ENCODE measurements at places on chromosomes 16 and 17.

DNA sequence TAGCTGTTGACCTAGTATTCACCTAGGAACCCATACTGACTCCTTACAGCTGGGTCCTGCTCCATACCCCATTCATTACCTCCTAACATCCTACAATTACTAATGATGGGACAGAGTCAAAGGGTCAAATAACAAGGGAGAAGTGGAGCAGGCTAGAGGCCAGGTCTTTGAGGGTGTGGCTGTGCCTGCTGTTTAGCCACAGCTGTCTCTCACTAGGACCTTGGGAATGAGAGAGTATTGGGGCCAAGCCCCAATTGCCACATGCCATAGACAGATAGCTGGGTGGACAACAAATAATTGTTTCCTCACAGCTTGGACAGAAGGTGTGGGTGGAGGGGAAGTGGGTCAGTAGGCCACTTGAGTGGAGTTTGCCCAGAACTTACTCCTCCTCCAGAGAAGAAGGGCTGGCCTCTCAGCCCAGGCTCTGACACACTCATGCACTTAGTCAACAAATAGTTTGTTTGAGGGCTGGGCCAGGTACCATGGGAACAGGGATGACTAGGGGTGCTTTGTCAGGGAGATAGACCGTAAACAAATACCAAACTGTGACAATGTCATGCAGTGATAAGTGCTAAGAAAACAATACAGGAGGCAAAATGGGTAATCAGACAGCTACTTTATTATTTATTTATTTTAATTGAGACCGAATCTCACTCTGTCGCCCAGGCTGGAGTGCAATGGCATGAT, 10.2 kb upstream of the CENPT start:
- H3K27me3 ChIP-seq: no peaks in the 10 kb centered on the region
- peak overlapping the region; percentile 74 for H3K27ac ChIP-seq
- no peak overlapping the region for H3K4me3 ChIP-seq
- peaks cover 30% of the 10 kb centered on the region for H3K4me1 ChIP-seq
- DNase-seq: peak; percentile 77

GRCh38 chr16:83772806-83773205, 35.0 kb upstream of the HSBP1 start:
- DNase-seq: no peak
- H3K4me1 ChIP-seq: no peaks in the 10 kb centered on the region
- no peaks in the 10 kb centered on the region for H3K36me3 ChIP-seq
- no peak overlapping the region for H3K4me3 ChIP-seq
- H3K27me3 ChIP-seq: no peaks in the 10 kb centered on the region

- no peaks in the 10 kb centered on the region for H3K27me3 ChIP-seq
- H3K4me3 ChIP-seq: no peak overlapping the region
- H3K36me3 ChIP-seq: no peaks in the 10 kb centered on the region
- H3K4me1 ChIP-seq: no peaks in the 10 kb centered on the region
- no peak for DNase-seq
Measured at GRCh38 chr17:16938496-16939207, 33.3 kb downstream of the TNFRSF13B start.

GRCh38 chr17:34153991-34154390, 101.1 kb upstream of the CCL2 start:
- no peak overlapping the region for H3K4me3 ChIP-seq
- no peak overlapping the region for H3K27ac ChIP-seq
- no peaks in the 10 kb centered on the region for H3K4me1 ChIP-seq
- no peaks in the 10 kb centered on the region for H3K36me3 ChIP-seq

DNA sequence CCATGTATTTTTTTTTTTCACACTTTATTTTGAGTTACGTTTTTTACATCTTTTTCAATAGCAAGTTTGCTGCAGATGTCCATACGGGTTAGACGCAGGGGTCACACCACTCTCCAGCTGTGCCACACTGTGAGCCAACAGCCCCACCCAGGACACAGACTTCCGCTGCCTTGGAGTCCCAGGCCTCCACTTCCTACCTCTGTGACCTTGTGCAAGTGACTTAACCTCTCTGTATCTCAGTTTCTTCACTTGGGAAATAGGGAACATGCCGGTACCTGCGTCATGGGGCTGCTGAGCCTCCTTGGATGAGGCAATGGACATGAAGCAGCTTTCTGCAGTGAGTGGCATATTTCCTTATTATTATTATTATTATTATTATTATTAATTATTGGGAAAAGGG, 3.3 kb upstream of the PITPNA start:
- no peak overlapping the region for H3K27ac ChIP-seq
- DNase-seq: no peak
- H3K4me3 ChIP-seq: no peak overlapping the region
- H3K4me1 ChIP-seq: peaks cover 16% of the 10 kb centered on the region
- H3K36me3 ChIP-seq: no peaks in the 10 kb centered on the region

DNA sequence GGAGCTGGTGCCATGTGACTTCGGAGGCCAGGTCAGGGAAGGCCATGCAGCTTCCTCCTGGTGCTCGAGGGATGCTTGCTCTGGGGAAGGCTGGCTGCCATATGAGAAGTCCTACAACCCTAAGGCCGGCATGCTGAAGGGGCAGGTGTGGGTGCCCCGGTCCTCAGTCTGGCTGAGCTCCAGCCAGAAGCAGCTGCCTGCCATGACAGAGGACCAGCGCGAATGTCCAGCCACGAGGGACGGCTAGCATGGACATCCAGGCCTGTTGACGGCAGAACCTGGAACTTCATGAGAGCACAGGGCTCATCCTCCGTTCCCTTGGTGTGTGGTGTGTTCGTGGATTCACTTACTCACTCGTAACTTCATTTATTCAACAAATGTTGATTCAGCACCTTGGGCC, 140.6 kb downstream of the IRF8 start:
- no peak overlapping the region for H3K4me3 ChIP-seq
- no peaks in the 10 kb centered on the region for H3K36me3 ChIP-seq
- no peaks in the 10 kb centered on the region for H3K27me3 ChIP-seq
- no peak overlapping the region for H3K27ac ChIP-seq
- H3K4me1 ChIP-seq: no peaks in the 10 kb centered on the region

- no peaks in the 10 kb centered on the region for H3K4me1 ChIP-seq
- H3K36me3 ChIP-seq: peaks cover 4% of the 10 kb centered on the region
- no peaks in the 10 kb centered on the region for H3K27me3 ChIP-seq
- H3K27ac ChIP-seq: no peak overlapping the region
Measured at GRCh38 chr16:14215941-14216340, 144.8 kb downstream of the MRTFB start.
